Muscle of leg (tissue), 16 donors: ENCODE measurements at places on chromosomes 2 and 18.

DNA sequence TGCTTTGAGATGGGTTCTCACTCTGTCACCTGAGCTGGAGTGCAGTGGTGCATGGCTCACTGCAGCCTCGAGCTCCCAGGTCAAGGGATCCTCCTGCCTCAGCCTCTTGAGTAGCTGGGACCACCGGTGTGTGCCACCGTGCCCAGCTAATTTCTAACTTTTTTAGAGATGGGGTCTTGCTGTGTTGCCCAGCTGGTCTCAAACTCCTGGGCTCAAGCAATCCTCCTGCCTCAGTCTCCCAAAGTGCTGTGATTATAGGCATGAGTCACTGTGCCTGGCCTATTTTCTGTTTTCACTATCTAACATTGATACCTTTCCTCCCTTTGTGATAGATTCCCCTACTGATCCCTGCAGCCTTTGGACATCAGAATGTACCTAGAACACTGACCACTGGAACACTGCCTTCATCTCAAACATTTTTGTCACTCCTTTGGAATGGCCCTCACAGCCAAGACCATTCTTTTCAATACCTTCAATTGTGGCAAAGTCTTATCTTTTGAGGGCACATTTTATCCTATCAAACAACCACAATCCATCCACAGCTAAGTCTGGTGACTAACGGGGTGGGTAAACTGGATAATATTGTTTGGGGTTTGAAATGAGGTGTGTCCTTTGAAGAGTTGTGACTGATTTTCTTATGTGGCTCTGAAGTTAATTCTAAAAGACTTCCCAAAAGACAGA, 43.7 kb downstream of the EPAS1 start:
- DNase-seq = no peak

- no peak for DNase-seq
Measured at GRCh38 chr2:122758967-122759366, 1003.5 kb downstream of the TSN start.

- no peak for DNase-seq
Measured at GRCh38 chr2:147449323-147449991, 395.4 kb upstream of the ACVR2A start.

DNA sequence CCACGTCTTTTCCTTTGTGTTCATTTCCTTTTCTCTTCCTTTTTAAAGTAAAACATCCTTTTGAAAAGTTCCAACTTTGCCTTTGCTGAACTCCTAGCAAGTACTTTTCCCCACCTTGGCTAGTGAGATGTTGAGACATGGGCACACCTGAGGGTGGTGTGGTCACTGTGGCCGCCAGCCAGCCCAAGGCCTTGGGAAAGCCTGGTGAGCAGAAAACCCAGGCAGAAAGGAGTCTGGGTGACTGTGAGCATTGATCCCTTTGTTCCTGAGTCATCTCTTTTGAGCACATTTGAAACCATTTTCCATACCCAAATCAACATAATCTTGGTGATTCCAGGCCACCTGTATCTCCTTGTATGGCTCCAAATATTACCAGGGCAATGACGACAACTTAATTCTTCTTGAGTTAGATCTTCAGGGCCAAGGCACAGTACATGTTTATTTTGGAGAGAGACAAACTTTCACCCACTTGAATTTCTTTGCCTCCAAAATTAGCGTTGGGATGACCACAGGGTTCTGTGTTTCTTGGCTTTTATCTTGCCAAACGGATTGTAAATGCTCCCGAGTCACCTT, 14.5 kb downstream of the EPAS1 start:
- no peak for DNase-seq

DNA sequence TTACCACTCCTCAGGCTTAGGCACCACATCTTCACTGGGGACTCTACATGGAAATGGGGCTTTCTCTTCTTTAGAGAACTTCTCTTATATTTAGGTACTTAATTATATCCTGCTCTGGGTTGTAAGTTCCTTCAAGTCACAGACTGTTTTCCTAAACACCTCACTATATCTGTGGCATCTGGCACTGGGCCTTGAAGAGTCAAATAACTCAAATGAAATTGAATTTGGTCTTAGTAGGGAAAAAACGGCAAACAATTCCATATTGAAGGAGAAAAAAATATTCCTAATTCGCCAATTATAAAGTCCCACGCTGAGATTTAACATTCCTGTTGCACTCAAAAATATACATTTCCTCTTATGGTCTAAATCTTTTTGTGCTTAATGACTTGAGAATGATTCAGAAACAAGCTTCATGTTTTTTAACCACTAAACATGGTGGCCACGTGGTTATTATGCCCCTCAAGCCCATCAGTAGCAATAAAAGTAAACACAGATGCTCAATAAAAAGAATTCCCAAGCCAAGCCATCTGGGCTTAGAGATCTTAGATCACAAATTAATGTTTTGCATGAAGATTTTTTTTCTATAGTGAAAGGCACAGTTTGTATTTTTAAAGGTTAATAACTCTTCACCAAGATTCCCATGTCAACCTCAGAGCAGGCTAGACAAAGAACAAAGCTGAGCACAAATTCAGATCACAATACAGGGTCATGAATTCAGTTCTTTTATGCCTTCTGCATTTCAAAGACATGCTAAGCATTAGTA, 105.5 kb upstream of the SYT4 start:
- DNase-seq = no peak
